Hematopoietic multipotent progenitor cell (in vitro differentiated cells): ENCODE measurements at places on chromosomes 7 and 10.

- no peak for DNase-seq
These were observed 13.7 kb upstream of the GPR141 start for GRCh38 chr7:37669818-37670217.

DNA sequence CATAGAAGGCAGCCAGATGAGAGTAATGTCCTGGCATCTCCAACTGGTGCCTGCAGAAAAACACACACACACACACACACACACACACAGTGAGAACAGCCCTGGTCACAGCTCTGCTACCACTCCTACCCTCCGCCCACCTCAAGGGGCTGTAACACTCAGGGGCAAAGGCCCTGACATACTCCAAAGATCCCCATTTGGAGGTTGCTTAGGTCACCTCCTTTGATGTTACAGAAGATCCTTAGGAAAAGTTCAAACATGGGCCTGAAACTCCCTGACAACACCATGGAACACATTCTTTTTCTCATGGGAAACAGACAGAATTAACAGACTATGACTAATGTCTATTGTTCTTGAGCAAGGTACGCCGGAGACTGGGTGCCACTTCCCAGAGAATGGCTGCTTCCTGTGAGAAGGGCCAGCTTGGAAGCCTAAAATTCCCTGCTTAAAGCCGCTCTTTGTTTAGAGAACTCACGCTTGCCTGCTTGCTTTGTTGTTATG lies 27.7 kb downstream of the DENND11 start:
- DNase-seq: no peak

GRCh38 chr7:157625973-157626742 lies 289.4 kb downstream of the DNAJB6 start:
- DNase-seq: no peak

GRCh38 chr7:100855515-100855914 lies 3.0 kb downstream of the SLC12A9 start:
- DNase-seq: no peak

DNA sequence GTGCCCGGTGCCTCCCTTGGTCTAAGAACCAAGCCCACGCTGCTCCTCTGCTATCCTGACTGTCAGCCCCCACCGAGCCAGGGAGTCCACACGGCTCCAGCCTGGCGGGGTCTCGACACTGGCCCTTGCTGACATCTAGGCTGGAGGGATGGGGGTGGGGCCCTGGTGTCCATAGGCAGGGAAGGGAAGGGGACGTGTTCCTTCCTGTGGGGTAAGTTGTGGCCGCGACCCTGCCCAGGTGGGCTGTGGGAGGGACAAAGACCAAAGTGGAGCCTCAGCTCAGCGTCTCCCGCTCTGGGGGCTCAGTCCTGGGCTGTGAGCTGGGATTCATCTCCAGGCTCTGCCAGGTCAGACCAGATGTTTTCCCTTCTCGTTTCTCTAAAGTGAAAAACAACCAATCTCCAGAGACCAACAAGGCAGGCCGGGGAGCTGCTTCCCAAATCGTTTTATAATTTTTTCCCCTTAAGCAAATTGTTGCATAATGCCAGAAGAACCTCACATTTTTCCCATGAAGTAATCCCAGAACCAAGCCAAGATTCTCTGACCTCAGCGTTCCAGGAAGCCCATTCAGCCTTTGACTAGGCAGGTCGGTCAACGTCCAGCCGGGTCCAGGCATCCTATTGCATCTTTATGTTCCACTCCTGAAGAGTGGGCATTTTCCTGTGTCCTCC lies 101.2 kb downstream of the RGS10 start:
- DNase-seq: no peak

- DNase-seq: no peak
These were observed 73.1 kb downstream of the CDC123 start for GRCh38 chr10:12269056-12269455.

GRCh38 chr7:141587304-141587703 lies 36.1 kb downstream of the AGK start:
- DNase-seq: no peak

- DNase-seq: no peak
These were observed 942 bp downstream of the TRAPPC14 start for GRCh38 chr7:100157334-100158228.

DNA sequence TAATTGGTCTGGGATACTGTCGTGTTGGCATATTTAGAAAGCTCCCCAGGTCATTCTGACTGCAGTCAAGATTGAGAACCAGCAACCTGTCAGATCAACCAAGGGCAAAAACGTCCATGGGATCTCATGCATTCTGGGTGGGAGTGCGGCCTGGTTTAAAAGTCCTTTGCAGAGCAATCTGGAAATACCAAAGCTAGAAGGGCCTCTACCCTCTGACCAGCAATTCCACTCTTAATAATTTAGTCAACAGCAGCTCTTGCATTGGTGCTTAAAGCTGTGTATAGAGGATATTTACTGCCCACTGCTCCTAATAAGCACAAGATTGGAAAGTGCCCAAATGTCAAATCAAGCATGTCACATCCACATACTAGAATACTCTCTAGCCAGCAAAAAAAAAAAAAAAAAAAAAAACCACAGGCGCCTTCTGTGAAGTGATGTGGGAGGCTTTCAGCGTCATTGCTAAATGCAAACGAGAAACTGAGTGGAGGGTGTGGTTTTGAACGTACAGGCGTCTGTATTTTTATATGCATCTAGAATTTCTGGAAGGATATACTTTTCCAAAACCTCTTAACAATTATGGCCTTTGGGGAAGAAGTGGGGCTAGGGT lies 44.8 kb upstream of the HSPA12A start:
- no peak for DNase-seq

GRCh38 chr7:34269084-34269483 lies 363.7 kb downstream of the BMPER start:
- DNase-seq: no peak

- no peak for DNase-seq
These were observed 111.3 kb downstream of the FRMD4A start for GRCh38 chr10:14219411-14219810.

DNA sequence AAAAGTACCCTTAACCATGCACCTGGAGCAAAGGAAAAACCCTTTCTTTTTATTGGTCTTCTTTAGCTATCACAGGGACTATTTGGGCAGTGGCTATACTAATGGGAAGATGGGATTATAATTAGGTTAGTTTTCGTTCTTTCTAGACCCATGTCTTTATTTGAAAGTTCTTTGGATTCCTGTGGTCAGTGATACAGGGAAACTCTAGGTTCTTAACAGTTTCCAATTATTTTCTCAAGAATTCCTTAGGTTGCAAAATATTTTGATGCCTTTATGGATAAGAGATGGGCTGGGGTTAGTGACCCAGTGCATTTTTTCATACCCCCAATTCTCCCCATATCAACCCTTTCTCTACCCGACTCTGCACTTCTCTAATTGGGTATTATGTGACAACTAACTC lies 49.0 kb downstream of the ADD3 start:
- DNase-seq: no peak

- DNase-seq: no peak
These were observed 104.5 kb downstream of the TNS3 start for GRCh38 chr7:47477191-47478016.

- DNase-seq: no peak
These were observed 332.1 kb upstream of the SORCS1 start for GRCh38 chr10:107496594-107496993.

- DNase-seq: no peak
These were observed 63.4 kb downstream of the EGFR start for GRCh38 chr7:55082228-55082603.

DNA sequence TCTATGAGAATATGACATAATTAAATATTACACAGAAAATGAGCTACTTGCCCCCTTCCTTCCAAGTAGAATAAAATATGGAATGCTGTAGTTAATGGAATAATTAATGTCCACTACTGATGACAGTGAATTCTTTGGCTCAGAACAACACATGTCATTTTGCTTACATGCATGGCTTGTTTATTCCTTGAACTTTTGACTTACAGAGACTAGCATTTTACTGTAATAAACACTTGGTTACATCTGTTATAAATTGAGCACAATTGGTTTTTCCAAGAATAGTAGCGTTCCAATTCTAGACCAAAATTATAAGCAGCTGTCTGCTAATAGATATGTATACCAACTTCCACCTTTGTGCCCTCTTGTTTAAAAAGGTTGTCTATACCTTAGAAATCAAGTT lies 286.7 kb downstream of the OTUD1 start:
- no peak for DNase-seq

- DNase-seq: no peak
These were observed 4.2 kb upstream of the ASB4 start for GRCh38 chr7:95481271-95482165.

- no peak for DNase-seq
These were observed 119.8 kb downstream of the SLIT1 start for GRCh38 chr10:97065686-97066660.

- DNase-seq: peak; percentile 73
These were observed at the start of gene PRKAG2 for GRCh38 chr7:151876899-151877777. Gene PRKAG2, minus strand, starts transcription at chr7:151877115. Its CDS starts 495 bp downstream, at chr7:151876620.

GRCh38 chr7:47500103-47500563 lies 81.8 kb downstream of the TNS3 start:
- no peak for DNase-seq

DNA sequence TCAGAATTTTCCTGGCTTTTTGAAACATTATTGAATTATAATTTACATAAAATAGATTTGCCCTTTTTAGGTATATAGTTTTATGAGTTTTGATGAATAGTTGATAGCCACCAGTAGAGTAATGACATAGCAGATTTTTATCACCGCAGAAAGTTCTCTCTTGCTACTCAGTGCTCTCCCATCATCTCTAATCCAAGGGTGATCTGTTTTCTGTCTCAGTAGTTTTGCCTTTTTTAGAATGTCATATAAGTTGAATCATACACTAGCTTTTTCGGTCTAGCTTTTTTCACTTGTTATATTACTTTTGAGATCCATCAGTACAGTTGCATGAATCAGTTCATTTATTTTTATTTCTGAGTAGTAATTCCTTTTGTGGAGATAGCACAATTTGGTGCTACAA lies 17.9 kb downstream of the RSBN1L start:
- DNase-seq: no peak

DNA sequence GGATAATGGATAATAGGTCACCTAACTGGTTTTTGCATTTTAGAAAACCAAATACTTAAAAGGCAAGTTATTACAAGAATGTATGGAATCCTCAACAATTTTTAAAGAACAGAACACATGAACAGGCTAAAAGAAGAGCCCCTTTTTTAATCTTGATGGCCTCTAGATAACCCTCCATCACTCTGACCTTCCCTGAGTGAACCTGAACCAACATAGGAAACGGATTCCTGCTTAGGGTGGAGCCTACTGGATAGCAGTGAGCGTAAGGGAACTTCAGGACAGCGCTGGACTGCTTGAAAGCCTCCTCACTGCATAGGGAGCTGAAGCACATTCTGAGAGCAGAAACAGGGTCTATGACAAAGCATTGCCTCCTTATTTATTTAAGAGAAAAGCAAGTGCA lies 20.5 kb downstream of the TRPV5 start:
- DNase-seq: no peak

DNA sequence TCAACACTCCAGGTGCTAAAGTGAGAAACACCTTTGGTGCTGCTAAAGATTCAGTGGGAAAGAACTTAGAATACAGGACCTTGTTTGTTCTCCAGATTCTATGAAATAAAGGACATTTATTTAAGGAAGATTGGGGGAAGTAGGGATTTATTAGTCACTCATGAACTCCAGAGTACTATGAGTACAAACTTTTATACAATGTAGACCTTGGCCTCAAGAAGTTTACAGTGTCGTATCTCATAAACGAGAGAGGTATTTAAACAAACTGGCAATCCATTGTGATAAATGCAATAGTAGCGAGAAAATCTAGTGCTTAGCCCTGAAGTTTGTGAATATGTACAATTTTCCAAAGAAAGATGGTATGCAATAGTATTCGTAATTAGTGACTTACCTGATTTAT lies 59.1 kb downstream of the TES start:
- no peak for DNase-seq

DNA sequence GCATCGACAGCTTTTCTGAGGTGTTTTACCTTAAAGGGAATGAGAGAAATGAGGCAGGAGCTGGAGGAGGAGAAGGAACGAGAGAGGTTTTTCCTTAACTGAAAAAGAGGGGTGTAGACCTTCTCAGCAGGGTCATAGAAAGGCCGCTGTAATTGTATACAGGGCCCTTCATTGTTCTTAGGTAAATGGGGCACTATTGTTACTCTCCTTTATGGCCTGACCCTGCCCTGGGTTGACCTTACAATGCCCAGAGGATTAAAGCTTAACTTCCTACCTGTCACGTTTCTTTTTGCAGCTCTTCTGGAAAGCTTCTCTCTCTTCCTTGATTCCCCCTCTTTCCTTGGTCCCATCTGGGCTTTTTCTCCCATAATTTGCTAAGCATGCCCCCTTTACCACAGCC lies 13.7 kb upstream of the PDLIM1 start:
- DNase-seq: no peak

- DNase-seq: no peak
These were observed 202.0 kb upstream of the NRP1 start for GRCh38 chr10:33536508-33536907.

DNA sequence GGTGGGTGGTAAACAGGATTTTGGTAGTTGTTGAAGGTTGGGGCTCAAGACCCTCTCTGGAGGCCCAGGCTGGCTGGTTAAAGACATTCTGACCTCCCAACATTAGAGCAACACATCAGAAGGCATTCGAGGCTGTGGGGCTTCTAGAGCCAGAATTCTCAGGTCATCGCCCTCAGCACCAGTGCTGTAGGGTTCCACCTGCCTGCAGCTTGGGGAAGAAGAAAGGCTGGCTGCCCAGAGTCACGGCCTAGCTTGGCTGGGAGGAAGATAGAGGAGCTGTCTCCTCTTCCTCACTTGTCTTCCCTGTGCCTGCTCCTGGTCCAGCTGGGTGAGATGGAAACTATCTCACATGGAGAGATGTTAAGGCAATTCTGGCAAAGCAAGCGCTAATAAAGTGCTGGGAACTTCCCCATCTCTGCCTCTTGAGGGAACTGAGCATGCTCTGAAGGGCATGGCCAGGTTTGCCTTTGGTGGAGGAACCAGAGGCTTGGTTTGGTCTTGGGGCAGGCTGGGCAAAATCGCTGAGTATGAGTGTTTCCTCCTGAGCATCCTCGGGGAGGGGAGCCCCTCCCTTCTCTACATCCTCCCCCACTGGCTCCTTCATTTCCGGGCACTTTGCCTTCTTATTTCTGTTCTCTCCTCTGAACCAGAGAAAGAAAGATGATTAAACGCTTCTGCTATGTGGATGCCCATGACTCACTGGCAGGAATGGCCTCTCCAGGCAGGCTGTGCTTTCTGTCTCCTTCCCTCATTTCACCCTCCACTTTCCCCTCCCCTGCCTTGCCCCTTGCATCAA lies 509.0 kb upstream of the PODXL start:
- no peak for DNase-seq

DNA sequence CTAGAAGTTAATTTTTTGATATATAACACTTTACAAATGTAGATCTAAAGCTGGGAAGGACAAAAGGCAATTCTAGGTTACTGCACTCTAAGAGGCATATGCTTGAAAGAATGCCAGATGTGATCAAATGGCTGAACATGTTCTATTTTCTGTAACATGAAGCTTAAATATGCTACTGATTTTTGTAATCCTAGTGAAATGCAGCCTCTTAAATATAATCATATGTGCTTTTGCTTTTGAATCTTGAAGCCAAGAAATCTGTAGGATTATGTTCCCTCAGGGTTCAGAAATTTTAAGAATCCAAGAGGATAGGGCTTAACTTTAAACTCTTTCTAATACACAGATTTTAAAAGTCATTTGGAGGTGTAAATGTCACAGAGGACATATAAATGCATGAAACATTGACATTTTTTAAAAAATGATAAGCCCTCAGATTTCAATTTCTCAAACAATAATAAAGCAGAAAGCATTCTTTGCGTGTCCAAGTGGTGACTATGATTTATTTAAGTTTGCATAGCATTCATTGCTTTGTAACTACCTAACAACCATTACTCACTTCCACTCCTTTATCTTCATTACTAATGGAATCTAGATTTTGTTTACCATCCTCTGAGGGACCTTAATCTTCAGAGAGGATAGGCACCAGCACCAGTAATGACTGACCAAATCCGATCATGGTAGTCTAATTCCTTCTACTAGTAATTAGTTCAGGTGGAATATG lies 170.4 kb downstream of the MAGI2 start:
- DNase-seq: no peak
